ENCODE measurements at places on chromosomes 3 and 15.

DNA sequence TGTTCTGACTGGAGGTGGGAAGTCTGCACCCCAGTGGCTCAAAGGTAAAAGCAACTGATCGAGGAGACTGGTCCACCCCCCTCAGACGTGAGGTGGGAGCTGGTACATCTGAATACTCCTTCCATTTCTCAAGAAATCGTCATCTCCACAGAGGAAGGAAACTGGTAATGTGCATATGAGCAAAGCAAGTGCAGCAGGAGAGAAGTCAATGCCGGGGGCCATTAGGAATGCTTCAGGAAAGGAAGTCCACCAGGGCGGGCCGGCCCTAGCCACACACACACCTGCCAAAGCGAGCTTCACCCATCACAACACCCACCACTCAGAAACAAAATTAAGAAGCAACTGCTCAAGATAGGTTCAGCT, 8.5 kb downstream of the TBC1D2B start:
- DNase-seq, result no peak

DNA sequence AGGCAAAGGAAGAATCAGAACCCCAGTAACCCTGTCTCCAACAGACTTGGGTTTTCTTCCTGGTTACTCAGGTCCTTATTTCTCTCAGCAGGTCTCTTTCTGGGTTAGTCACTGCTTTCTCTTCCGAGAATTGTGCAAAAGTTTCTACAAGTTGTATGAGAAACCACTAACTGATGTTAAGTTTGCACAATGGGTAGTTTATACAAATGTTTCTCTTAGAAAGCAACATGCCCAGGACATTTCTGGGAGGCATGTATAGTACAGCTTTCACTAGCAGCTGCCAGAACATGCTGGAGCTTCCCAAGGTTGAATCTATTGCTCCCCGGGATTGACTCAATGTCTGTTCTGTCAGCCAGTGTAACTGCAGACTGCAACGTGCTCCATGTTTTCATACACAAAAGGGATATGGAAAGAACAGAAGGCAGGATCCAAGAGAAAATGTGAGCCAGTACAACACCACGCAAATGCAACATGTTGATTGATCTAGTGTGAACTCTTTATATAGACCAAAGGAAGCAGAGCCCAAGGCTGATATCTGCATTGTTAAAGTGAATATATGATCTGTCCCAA, 887.8 kb downstream of the MCTP2 start:
- no peak for DNase-seq

- no peak for DNase-seq
Observed at GRCh38 chr3:57078344-57078634, 17.8 kb downstream of the SPATA12 start.

- DNase-seq, result no peak
Observed at GRCh38 chr3:191414286-191414685, 46.7 kb upstream of the PYDC2 start.

DNA sequence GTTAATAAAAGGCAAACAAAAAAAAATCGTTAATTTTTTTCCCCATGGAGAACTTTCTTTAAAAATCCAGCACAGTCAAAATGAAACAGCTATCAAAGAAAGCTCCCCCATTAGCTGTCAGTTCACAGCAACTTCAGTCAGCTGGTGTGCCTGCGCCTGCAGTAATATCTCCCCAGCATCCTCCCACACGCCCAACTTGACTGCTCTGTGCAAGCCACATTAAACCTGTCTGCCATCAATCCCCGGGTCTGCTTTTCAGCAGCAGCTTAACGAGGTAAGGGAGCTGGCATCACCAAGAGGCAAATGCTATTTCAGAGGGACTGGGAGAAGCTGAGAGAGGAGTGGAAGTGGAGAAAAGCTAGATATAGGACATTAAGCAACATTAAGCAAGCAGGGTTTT, 337.5 kb downstream of the GAP43 start:
- DNase-seq, result no peak

DNA sequence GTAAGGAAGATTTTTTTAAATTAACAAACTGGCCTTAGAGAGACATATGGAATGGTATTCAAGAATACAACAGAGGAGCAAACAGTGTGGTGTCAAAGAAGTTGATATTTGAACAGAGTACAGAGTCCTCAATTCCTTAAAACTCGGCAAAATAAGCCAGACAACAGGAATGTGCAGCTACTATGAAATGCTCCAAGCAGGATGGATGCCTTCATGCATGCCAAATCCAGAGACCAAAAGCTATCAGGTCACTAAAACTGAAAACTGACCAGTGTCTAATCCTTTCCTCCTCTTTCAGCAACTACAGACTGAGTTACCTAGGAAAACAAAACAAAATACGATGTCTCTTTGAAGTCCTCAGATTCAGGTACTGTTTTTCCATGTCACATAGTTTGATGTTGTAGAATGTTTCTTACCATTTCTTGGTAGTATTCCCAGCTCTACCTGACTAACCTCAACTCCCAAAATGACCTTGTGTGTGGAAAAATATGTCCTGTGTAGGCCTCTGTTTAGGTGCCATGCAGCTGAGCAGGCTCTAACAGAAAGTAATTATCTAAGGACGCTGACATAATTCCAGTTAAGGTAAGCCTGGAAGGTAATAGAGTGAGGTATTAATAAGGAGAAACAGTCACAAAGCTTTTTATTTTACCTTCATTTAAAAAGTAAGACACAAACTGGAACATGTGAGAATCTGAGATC, 46.9 kb downstream of the TBL1XR1 start:
- DNase-seq, result no peak

- DNase-seq, result no peak
Observed at GRCh38 chr3:76700323-76700722, 339.6 kb upstream of the ROBO2 start.

GRCh38 chr3:184144505-184144904, 9.3 kb downstream of the EIF2B5 start:
- DNase-seq, result no peak

DNA sequence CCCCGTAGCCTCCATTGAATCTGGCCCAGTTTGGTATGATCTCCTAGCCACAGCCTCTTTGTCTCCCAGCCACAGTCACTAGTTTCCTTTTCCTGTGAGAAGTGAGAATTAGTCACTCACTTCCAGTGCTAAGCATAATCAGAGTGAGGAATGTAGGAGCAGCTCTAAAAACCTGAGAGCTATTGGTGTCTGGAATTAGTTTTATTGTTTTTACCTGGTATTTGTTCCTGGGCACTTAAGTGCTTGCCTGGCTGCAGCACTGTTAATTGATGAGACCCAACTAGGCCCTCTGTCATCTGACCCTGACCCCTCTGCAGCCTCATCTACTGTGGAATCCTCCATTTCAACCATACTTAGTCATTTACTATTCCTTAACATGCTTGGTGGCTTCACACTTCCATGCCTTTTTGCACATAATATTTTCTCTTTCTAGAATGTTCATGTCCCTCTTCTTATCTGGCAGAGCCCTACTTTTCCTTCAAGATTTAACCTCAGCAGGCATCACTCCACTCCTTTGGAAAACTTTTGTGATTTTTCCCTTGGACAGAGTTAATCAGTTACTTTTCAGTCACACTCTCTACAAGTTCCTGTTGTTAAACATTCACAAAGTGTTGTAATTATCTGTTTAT, 48.8 kb downstream of the PDE8A start:
- no peak for DNase-seq

GRCh38 chr15:83775738-83776137, 121.8 kb downstream of the ADAMTSL3 start:
- no peak for DNase-seq

DNA sequence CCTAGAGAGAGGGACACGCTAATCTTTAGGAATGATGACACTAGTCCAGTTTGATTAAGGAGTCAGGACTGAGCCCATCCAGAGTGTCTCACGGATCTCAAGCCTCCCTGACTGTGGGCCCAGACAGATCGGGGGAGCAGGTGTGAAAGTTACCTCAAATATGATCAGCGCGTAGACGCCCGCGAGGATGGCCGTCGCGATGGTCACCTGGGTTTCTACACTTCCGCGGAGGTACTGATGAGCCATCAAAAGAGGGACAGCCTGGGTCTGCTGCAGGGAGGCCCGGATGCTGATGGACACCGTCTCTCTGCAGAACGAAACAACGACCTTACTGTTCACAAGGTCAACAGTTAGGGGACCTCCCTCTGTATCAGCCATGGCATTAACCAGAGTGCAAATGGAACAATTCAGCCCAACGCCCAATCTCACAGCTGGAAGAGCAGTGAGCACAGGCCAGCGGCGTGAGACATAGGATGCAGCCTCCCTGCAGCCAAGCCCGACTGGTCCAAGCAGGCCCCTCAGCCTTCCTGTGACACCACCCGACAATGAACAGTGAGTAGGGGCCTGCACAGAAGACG, 84.4 kb downstream of the OCA2 start:
- DNase-seq, result no peak

DNA sequence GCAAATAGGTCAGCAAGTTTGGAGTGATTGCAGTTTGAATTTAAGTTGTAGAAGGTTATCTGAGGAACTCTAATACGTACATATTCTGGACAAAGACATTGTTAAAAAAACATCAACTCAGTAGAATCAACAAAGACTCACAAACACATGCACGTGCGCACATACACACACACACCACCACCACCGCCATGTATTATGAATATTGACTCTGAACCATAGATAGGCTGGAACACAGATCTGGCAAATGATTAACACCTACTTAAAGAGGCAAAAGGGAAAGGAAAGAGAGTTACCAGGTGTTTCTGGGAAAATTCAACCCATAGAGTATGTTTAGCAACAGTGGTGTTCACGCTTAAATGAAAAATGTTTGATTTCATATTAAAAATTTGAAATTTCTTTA, 334.2 kb upstream of the ALCAM start:
- DNase-seq, result no peak

- no peak for DNase-seq
Observed at GRCh38 chr3:81789691-81790090, 28.2 kb upstream of the GBE1 start.

GRCh38 chr3:86961297-86961696, 29.7 kb downstream of the VGLL3 start:
- DNase-seq, result no peak

GRCh38 chr3:105867712-105868430, 941 bp downstream of the CBLB start:
- no peak for DNase-seq

DNA sequence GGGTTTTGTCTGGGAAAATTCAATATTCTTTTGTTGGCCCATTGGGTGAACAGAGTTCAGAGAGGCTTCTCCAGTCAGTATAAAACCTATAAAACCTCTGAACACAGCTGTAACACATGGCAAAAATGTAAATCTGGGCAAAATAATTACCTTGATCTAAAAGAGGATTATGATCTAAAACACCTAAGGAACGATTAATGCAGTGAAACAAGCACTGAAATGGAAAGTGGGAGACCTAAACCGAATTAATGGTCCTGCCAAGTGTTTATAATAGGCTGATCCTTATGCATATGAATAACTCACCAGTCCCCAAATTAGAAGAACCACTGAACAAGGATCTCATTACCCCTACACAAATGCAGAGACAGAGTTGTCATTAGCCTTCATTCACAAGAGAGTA, 32.6 kb downstream of the AVEN start:
- DNase-seq, result no peak

GRCh38 chr3:128591738-128592426, 58.7 kb downstream of the RPN1 start:
- DNase-seq, result no peak

DNA sequence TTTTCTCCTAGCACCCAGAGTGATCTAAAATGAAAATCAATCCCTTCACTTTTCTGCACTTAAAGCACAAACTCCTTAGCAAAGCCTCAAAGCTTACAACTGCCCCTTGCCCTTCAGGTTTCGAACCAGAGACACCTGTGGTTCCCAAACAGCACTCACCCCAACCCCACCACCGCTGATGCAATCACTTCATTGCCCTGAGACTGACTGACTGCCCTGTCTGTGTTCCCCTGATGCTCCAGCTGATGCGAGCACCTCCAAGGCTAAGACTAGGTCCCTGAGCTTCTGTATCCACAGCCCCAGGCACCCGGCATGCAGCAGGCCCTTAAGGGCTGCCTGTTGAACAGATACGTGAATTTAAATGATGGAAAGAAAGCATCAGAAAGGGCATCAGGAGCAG, 127.3 kb downstream of the ZNF621 start:
- DNase-seq, result no peak

- DNase-seq, result no peak
Observed at GRCh38 chr3:191376516-191377141, 46.3 kb upstream of the UTS2B start.

DNA sequence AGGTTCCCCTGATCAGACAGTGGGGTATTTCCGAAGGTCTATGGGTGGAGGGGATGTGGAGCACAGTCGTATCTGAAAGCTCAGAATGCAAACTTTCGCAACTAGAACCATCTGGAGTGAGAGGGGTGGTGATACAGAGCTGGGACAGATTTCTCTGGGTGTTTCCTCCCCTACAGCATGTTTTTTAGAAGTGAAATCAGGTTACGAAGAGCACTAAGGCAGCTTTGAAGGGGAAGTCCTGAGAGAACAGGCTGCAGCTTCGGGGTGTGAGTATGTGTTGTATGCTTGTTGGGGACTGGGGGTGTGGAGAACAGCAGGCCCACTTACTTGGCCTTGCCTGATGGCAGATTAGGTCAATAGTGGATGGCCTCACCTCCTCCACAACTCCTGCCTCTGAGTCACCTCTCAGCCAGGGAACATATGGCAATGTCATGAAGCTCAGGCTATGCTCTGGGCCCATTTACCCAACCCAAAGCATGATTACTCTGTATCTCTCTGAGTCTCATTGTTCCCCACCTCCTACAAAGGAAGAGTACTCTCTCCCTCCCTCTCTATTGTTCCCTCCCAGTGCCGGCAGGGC, 107.2 kb upstream of the RASGRP1 start:
- DNase-seq, result no peak

- DNase-seq, result no peak
Observed at GRCh38 chr15:75380773-75381172, 12.4 kb upstream of the MAN2C1 start.
